ENCODE measurements at places on chromosomes 16 and 17. TPM values are rescaled to one million over a fixed set of nuclear protein-coding genes. Genes with fewer than 3 reads are reported as not detected.

- no peak for DNase-seq
Observed at GRCh38 chr17:35596530-35597233, 9.6 kb downstream of the AP2B1 start.

DNA sequence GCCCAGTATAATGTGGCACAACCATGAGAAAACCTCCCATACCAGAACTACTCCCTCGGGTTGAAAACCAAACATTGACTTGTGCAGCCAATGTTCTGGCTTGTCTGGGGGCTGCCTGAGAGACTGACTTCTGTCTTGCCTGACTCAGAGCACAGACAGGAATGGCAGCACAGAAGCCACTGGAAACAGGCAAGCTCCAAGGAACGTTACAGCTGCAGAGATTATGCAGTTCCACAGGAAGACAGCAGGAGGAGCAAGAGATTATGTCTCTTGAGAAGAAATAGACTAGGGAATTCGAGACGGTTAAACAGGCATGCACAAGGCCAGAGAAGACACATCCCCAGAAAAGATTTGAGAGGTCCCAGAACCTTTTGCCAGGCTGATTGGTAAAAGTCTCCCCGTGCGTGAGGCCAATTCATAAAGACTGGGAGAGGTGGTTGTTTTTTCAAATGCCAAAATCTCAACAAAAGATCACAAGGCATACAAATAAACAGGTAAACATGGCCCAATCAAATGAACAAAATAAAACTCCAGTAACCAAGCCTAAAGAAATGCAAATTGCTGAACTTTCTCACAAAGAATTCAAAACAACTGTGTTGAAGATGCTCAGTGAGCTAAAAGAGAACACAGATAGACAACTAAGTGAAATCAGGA is 90.6 kb upstream of the CDH5 start:
- peak; percentile 25 for DNase-seq

DNA sequence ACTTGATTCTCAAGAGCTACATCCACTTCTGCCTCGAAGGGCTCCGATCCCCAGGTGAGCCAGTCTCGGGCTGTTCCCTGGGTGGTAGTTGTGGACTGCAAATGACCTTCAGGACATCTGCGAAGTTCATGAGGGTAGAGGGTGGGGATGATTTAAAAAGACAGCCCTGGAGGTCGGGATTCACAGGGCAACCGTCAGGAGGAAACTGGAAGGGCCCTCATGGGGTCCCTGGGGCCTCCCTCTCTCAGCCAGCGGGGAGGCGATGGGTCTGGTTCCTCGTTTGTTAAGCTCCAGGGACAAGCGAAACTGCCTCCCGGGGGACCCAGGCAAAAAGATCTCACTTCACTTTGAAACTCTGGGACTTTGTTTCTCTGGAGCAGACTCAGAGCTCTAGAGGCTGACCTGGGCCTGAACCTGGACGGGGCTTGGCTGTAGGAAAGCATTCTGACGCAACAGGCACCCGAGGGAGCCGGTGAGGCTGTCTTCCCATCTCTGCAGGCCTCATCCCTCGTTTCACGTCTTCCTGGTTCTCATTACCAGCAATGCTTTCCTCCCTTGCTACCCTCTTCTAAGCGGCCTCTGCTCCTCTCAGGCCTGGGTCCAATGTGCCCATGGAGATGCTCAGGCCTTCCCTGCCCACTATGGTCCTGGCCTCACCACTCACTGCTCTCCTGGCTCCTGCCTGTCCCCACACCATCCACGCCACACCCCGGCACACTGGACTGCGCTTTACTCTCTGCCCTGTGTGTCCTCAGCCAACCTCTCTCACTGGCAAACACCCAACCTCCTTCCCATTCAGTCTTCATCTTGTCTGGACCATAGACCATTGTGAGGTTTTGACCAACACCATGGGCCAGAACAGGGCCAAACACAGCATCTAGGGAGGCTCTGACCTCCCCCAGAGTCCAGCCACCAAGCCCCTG is 214.2 kb upstream of the TNRC6C start:
- DNase-seq = no peak

- no peak for DNase-seq
Observed at GRCh38 chr17:68417317-68417716, 40.0 kb downstream of the WIPI1 start.

DNA sequence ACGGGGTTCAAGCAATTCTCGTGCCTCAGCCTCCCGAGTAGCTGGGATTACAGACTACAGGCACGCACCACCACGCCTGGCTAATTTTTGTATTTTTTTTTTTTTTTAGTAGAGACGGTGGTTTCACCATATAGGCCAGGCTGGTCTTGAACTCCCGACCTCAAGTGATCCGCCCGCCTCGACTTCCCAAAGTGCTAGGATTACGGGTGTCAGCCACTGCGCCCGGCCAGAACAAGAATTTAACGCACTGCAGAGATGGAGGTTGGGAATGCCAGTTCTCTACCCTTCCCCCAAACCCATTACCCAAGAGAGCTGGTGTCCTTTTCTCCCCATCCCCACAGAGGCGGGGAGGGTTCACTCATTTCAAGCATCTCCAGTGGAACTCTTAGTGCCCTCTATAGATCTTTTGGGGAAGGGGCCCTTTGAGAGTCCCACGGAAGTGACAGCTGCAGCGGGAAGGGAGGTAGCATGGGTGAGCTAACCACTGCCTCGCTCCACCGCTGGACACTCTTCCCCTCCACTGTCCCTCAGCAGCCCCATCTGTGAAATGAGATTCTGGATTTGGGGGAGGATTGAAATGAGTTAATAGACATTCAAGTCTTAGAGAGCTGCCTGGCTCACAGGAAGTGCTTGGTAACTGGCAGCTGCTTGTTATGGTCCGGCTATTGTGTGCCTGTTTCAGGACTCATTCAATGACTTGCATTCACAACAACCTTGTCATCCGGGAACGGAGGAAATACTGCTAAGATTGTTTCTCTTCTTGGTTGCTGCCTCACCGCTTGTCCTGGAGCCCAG is 3.5 kb upstream of the UBALD2 start:
- DNase-seq = peak; percentile 96

- DNase-seq = no peak
Observed at GRCh38 chr17:48178317-48178716, 70.8 kb downstream of the SNX11 start.

- no peak for DNase-seq
Observed at GRCh38 chr16:59046335-59046734, 312.2 kb upstream of the GOT2 start.

DNA sequence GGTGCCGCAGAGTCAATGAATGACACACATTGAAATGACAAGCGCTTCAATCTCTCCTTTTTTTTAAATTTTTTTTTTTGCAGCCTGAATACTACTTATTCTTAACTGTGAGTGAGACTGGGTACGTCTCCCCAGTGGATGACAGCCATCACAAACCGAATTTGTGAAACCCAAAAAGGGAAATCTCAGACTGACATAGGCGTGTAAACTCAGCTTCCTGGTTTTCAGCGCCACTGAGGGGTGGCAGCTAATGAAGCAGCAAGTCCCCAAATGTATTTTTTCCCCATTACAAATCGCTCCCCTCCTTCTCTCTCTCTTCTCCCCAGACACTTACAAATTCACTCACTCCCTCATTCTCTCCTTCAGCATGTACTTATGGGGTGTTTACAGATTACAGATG is 196.0 kb downstream of the MAF start:
- no peak for DNase-seq

The FAM171A2 gene
- total RNA-seq = 3.9 TPM

- peak; percentile 60 for DNase-seq
Observed at GRCh38 chr17:67718325-67718941, 697 bp downstream of the NOL11 start.

The MMP28 gene
- total RNA-seq = 2.4 TPM

- DNase-seq = no peak
Observed at GRCh38 chr17:72511874-72512273, 391.1 kb downstream of the SOX9 start.

DNA sequence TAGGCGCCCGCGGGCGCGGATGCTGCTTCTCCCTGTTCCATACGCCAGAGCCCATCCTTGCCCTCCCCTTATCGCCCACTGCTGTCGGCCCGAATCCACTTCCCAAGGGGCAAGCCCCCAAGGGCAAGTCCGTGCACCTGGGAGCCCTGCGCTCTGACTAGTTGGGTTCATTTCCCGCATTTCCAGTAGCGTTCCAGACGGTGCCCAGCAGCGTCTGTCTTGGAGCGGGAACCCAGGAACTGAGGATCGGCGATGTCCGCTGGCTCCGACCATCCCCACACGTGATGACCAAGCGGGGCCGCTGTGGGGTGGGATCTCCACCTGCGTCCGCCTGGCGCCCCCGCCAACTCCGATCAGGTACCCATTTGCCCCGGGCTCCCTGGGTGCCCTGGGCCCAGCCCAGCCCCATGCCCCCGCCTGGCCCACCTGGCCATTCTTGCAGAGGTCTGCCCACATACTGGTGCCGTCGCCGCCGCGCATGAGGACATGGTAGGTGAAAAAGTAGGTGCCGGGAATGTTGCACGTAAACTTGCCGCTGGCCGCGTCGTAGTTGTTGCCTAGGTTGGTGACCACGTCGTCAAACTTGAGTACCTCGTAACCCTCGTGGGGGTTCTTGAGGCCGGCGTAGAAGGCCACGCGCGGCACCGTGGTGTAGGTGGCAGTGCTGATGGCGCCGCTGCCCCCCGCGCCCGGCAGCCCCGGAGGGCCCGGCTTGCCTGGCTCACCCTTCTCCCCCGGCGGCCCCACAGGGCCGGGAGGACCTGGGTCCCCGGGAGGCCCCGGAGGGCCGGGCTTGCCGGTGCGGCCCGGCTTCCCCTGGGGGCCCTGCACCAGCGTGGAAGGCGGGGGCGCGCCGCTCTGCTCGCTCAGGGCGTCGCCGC is 837 bp downstream of the C1QL1 start:
- no peak for DNase-seq

DNA sequence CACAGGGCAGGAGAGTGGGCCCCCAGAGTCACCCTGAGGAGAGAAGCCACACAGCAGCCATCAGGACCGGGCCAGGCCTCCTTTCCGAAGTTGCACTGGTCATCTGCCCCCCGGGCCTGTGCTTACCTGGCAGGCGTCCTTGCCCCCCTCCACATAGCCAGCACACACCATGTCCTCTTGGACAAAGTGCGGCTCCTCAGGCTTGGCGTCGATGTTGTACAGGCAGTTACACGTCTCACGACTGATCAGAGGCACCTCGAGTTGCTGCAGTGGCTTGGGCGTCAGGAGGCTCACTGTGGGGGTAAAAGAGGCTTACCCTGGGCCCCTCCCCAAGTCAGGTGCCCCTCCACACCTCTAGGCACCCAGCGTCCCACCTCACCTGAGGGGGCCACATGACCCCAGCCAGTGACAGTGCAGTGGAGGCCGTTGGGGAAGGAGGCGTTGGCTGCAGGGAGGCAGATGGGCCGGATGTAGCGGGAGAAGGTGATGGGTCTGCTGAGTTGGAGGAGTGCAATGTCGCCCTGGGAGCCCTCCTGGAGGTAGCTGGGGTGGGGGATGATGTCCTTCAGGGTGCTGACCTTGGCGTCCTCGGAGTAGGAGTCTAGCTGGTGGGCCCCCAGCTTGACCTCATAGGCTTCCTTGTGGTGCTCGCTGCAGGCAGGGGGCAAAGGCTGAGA is 3.1 kb downstream of the PRSS8 start:
- DNase-seq = no peak

GRCh38 chr17:82495844-82496528 is 23.5 kb upstream of the FOXK2 start:
- no peak for DNase-seq

DNA sequence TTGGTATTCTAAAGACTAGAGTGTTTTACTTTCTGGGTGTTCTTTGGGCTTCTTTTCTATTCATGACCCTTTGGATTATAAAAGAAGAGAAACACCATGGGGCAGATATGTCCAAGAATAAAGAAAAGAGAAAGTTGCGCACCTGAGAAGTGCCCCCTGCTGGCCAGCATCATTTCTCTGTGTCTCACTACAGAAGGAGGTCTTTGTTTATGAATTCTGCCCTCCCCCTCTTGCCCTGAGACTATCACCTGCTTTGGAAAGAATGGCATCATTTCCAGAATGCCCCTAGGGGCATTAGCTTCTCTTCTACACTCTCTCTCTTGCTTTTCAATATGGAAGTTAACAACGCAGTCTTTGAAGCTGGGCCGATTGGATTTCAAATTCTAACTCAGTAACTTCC is 45.0 kb downstream of the CDH13 start:
- DNase-seq = peak; percentile 22

GRCh38 chr16:85894266-85894665 is 4.7 kb upstream of the IRF8 start:
- no peak for DNase-seq

DNA sequence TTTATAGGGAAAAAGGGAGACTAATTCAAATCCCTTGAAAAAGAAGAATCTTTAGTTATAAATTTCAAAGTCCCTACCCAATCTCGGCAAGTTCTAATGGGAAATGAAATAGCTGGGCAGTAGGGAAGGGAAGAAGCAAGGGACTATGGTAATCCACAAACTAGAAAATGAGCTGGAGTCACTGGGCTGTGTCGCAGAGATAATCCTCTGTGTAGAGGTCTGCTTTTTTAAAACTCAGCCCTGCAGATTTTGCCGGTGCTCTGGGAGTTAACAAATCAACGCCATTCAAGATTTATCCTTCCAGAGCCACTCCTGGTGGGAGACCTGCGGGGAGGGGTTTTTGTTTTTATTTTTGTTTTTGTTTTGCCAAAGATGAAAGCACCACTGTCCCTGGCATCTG is 20.8 kb downstream of the SNX11 start:
- DNase-seq = no peak

DNA sequence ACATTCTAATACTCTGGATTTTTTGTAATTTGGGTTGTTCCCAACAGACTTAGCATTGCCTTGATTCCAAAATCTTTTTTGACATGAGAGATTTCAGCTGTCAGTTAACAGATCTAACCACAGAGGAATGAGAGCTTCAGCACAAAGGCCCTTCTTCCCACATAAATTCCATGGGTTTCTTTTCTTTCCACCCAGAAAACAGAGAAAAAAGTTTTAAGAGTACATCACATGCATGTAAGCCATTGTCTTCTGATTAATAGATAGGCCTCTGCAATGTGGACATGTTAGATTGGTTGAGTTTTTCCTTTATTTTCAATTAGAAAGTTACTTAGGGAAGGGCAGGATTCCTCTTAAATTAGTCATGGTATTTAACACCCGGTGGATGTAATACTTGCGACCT is 939 bp downstream of the MYH8 start:
- no peak for DNase-seq

DNA sequence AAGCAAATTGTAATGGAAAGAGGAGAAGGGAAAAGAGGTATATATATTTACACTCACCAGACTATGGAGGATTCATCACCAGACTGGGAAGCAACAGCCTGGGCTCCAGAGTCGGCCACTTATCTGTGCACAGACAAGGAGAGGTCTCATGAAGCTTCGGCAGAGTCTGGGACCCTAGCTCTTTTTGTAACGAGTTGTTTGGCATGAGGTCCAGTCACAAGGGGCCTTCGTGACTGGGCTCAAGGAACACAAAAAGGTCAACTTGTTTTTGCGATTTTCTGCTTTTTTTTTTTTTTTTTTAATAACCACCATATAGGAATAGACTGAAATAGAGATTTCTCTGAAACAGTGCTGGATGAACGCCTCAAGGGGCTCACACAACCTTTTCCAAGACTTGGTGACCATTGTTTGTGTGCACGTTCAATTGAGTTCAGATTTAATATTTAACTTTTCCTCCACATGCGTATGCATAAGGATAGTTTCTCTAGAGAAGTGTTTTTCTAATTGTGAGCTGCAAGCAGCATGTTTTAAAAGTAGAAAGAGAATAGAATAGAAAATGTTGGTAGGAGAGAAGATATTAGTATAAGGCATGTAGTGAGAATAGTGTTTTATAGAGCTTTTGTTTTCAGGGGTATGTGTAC is 25.8 kb downstream of the BPTF start:
- DNase-seq = no peak

The ASB16 gene
- not detected for total RNA-seq

The DPEP3 gene
- 0.13 TPM for total RNA-seq

The PRKCA gene
- 3.6 TPM for total RNA-seq

The DLX4 gene
- total RNA-seq = not detected

- DNase-seq = no peak
Observed at GRCh38 chr17:44830359-44831288, 537 bp upstream of the GJC1 start.

- DNase-seq = no peak
Observed at GRCh38 chr17:66399441-66399840, 97.0 kb downstream of the PRKCA start.
